ENCODE measurements at places on chromosomes 7 and 10. TPM values are rescaled to one million over a fixed set of nuclear protein-coding genes. Genes with fewer than 3 reads are reported as not detected.

- no peak for ATAC-seq
Measured at GRCh38 chr10:83945982-83946718, 193.2 kb upstream of the GHITM start.

- ATAC-seq: no peak
Measured at GRCh38 chr7:136687693-136688322, 180.6 kb upstream of the CHRM2 start.

- ATAC-seq: no peak
Measured at GRCh38 chr7:33619264-33619663, 286.1 kb upstream of the BMPER start.

- no peak for ATAC-seq
Measured at GRCh38 chr7:20095436-20095835, 121.7 kb downstream of the MACC1 start.

DNA sequence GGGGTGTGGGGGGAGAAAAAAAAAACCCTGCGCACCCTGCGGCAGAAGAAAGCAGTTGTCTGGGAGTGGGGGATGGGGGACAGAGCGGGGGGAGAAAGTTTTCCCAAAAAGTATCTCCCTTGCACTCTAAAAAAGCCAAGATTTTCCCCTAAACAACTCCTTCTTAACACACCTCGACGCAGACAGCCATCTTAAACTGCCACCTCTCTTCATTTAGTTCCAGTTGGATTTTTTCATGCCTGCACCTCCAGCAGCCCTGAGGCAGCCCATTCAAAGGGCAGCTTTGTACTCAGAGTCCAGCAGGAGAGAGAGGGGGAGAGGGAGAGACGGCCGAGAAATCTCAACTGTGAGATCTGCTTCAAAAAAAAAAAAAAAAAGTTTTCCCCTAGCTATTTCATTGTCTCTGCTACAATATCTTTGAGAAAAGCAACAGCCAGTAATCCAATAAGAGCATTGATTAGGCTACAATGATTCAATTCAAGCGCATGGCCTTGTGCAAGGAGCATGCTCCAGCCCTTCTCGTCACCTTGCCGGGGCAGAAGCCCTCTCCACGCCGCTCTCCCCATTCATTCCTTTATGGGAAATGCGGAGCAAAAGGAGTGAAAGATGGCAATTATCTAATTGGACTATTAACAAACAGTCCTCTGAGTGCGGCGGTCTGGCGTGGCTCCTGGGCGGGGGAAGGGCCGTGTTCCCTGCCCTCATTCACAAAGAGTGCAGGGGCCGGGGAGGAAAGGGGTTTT is 939 bp upstream of the VAX1 start:
- ATAC-seq: no peak

GRCh38 chr7:139870380-139870779 is 41.3 kb downstream of the TBXAS1 start:
- ATAC-seq: no peak

The ASB10 gene
- not detected for total RNA-seq

The FFAR4 gene
- not detected for total RNA-seq

DNA sequence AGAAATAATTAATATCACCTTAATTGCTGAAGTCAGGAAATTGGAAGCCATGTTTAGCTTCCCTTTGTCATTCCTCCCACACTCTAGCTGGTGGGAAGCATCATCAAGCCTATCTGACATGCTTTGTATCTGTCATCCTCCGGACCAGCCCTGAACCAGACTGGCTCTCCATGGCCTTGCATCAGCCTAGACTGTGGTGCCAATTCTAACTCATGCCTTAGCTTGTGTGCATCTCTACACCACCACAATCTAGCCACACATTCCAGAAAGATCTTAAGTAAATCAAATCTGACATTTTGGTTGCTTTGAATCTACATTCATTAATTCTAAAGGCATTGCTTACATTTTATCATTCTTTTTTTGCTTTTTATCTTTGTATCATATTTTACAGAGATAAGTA is 196.4 kb upstream of the VSTM2A start:
- ATAC-seq: no peak

GRCh38 chr7:156238366-156239133 is 402.0 kb upstream of the RNF32 start:
- no peak for ATAC-seq

DNA sequence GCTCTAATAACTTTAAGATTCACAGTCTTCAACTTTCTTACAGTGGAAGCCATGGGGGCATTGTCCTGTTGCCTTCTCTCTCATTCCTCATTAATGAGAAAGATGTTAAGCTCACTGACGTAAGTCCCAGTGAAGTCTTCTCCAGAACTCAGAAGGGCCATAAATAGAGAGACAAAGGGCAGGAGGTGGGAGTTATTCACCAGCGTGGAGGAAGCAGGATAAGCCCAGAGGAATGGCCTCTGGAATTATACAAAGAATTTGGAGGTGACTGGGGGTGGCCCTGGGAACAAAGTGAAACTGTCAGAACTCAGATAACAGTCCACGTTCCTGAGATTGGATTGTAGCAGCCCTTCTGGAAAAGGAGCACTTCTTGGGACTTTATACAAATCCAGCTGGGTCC is 52.4 kb downstream of the SORBS1 start:
- no peak for ATAC-seq

The KCNIP2 gene
- total RNA-seq: 39.3 TPM

GRCh38 chr7:47291461-47292081 is 290.3 kb downstream of the TNS3 start:
- peak; percentile 88 for ATAC-seq

DNA sequence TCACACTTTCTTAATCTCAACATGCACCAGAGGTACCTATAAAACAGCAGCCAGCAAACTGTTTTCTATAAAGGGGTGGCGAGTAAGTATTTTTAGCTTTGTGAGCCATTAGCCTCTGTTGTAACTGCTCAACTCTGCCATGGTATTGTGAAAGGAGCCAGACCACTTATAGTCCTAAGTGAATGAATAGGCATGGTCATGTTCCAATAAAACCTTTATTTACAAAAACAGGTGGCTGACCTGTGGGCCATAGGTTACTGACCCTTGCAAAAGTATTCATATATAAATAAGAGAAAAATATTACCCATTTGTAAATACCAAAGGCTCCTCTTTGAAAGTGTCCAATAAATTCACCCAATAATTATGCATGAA is 50.3 kb downstream of the ICA1 start:
- no peak for ATAC-seq

- peak; percentile 31 for ATAC-seq
Measured at GRCh38 chr7:119270045-119270464, 1002.9 kb upstream of the KCND2 start.

DNA sequence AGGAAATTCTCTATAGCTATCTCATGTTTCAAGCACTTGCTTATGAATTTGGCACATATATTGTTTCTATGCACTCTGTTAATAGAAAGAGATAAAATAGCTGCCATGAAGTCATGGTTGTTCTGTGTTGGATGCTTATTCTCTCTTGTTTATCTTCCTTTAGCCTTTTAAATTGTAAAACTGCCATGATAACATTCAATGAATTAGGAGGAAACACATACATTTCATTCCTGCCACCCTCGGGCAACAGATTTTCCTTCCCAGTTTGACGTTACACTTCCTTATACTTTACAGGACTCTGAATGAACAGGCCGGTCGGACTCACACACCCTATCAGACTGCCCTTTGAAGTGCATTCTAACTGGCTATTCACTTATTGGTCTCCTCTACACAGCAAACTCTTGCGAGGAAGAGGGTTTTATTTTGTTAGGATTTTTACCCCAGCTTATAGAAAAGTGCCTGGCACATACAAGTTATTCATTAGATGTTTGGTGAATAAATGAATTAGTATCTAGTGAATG is 65.7 kb upstream of the FERD3L start:
- ATAC-seq: no peak

The TAS2R5 gene
- 1.1 TPM for total RNA-seq

DNA sequence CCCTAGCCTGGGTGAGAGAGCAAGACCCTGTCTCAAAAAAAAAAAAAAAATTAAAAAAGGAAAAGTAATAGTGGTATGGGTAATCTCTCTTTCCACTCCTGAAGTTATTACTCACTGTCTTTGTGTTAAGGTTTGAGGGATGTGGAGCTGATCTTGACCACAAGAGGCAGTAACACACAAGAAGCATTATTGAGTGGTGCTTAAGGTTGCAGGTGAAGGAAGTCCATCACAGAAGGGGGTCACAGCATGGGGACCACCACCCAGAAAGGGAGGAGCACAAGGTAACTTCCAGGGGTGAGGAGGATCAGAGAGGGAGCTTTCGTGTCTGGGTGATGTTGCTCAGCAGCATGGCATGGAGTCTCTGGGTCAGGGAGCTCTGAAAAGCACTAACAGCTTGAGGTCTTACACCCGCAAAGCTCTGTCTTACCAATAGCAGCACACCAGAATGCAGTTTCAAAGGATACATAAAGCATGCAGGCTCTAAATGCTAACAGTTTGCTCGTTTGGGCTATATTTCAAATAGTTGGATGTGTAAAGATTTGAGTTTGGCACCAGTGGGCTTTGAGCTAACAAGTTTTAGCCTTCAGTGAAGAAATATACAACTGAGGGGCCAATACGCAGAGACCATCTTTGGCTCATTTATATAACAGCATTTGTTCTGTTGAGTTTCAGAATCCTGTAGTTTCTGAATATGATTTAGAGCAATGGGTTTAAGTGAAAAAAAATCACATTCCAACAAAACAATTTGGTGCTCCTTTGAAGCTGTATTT is 100.4 kb upstream of the DNAJC1 start:
- ATAC-seq: peak; percentile 55

DNA sequence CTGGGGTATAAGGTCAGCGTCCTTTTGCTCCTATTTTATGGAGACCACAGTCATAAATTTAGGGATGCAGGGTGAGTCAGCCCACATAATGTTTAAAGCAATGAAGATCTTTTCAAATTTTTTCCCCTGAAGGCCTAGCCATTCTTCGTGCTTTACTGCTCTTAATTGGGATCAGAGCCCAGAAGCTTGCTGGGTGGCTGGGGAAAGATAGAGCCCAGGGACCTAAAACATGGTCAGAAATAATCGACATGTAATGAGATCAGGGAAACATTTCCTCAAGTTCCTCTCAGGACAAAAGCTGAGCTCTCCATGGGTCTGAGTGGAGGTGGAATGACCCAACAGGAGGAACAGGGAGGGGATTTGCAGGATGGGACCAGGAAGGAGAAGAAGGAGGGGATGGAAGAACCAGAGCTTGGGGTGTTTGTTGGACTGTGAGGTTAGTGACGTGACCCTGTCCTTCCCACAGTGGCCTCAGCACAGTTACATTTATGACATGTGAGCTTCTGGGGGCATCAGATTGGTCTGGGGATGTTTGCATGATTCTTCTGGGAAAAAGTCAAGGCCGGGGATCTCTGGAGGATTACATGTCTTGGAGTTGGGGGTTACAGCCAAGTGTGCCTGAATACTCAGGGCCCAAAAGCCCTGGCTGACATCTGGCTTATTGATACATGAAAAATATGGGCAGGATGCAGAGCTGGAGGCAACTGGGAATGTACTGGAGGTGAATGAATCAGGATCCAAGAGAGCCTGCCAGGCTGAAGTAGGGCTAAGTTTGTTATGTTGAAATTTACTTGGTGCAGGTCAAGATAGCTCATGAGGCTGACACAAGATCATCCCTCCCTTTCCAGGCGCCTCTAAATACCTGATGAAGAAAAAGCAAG is 477.9 kb downstream of the RPS24 start:
- no peak for ATAC-seq

DNA sequence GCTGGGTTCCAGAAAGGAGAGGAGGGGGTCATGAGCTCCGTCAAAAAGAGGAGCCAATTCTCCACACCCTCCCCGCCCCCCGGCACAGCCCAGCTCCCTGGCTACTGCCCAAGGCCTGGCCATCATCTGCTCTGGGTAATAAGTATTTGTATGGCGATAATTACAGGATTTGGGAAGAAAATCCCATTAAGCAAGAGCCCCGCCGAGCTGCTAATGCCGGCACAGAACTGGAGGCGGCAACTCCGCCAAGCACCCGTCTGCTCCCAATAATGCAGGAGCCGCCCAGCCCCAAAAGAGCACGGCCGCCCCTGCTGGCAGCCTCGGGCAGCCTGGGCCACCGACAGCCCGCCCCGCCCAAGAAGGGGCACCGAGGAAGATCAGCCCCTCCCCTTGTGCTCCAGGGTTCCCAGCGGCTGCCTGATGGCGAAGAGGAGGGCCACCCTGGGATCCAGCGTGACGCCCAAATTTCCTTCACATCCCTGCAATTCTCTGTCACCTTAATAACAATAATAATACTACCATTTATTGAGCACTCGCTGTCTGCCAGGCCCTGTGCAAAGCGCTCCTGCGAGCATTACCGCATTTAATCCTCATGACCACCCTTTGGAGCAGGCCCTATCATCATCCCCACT is 5.9 kb downstream of the SLIT1 start:
- ATAC-seq: no peak

The TMEM178B gene
- 2.1 TPM for total RNA-seq

DNA sequence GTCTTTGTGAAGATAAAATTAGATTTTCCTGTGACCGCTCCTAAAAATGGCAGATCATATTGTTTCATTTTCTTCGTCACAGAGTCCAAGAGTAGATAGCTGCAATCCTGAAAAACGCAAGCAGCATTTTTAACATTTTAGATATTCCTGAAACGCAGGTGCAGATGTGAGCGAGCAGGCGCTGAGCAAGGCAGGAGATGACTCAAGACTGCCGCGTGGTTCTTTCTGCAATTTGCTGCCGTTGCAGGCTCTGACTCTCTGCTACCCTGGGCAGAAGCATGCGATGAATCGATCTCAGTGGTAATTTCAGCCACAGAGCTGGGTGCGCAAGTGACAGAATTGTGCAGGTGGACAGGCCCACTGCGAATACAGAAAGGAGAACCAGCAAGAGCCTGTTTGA is 331.9 kb downstream of the ACTR3B start:
- no peak for ATAC-seq

DNA sequence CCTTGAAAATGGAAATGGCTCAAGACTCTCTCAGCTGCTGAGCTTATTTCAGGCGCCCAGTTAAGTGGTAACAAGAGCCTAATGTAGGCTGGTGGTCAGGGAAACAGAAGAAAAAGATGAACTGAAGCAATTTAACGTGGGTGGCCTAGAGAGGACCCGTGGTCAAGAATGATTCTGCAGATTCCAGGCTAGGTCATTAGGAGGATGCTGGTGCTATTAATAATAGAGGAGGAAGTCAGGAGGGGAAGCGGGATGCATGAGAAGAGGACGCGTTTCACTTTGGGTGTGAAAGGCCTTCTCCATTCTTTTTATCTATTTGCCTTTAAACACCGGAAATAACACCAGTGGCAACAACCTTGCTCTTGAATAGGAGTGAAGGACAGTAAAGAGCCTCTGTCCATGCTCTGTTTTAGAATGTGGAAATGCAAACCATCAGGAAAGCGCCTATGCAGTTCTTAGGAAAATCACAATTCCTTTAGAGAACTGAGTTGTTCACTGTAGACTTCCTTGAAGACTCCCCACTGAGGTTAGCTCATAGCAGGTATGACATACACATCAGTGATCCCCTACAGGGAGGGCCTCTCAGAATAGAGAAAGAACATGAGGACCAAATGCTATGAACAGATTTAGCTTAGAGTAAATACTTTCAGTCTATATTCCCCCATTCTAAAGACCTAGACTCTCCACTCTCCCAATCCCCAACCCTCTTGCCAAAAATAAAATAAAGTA is 8.6 kb downstream of the LIPA start:
- no peak for ATAC-seq

DNA sequence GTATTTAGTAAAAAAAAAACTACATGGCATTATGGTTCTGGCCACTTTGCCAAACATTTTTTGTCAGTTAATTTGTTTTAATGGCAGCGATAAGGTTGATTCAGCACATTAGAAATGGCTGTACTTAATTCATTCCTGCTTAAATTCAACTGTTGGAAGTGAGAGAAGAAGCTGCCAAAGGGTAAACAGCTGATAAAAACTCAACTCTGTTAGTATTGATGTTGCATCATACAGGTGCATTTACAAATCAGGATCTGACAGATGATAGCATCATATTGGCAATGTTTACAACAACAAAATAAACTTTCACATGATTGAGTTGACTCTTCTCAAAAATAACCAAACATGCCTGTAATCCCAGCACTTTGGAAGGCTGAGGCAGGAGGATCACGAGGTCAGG is 444.3 kb downstream of the IPMK start:
- no peak for ATAC-seq

The ERCC6 gene
- total RNA-seq: 57.1 TPM

All from activated T-helper 17 cell treated with anti-CD3 and anti-CD28 coated beads, Interleukin-2, amount 50 U/mL, for 72 hours (primary cell).